ENCODE measurements at places on chromosomes 7 and 10.

- DNase-seq: no peak
These were observed 112.3 kb upstream of the PHYHIPL start for GRCh38 chr10:59064080-59064692.

DNA sequence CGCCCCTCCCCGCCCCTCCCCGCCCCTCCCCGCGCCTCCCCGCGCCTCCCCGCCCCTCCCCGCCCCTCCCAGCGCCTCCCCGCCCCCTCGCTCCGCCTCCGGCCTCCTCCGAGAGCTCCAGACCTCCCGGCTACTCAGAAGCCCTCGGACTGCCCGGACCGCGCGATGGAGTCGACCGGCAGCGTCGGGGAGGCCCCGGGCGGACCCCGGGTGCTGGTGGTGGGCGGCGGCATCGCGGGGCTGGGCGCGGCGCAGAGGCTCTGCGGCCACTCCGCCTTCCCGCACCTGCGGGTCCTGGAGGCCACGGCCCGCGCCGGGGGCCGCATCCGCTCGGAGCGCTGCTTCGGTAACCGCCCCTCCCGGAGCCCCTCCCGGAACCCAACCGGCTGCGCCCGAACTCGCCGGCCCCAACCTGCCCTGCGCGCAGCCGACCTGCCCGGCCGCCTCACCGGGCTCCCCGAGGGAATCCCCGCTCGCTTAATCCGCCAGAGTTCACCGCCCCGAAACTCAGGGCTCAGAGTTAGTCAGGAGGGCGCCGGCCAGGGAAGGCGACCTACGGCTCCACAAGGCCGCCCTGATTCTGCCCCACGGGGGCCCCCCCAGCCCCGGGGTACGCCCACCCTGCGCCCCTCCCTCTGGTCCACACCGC lies at the start of gene PAOX:
TSS of gene PAOX (plus strand) at position 111 of the 649 bp plus-strand sequence. CDS start at position 166, 55 bp downstream.
- peak; percentile 93 for DNase-seq

DNA sequence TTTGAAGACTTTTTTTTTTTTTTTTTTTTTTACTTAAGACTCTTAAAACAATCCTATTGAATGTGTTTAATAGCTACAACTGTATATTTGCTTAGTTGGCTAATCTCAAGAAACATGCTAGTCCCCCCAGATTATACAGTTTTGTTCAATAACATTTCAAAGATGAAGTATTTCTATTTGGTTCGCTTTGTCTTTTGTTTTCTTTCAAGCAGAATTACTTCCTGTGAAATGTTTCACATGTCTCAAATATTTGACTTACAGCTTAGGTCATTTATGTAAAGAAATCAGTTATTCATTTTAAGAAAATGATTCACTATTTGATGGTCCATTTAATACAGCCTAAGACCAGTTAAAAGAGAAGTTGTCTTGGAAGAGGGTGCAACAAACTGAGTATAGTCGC lies 12.8 kb upstream of the LAMB1 start:
- DNase-seq: no peak

DNA sequence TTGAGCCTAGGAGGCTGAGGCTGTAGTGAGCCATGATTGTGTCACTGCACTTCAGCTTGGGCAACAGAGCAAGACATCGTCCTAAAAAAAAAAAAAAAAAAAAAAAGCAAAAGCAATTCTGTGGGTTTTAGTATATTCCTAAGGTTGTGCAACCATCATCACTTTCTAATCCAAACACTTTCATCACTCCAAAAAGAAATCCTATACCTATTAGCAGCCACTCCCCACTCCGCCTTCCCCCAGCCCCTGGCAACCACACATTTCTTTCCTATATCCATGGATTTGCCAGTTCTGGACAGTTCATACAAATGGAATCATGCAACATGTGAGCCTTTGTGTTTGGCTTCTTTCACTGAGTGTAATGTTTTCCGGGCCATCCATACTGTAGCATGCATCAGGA lies 20.4 kb downstream of the ZAN start:
- DNase-seq: no peak

DNA sequence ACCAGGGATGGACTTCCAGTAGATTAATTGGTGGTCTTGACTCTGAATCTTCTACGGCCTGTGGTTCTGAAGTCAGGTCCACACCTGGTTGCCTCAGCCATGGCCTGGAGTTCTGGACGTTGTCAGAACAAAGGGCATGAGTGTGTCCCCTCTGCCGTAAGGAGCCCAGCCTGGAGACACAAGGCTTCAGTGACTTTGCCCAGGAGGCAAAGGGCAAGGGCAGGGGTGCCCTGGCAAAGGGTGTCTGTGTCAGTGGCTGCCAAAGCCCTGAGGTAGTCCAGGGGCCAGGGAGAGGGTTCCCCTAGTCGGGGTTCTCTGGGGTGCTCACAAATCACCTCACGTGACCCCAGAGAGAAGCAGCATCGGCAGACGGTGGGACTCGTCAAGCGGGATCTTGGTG lies 273.2 kb upstream of the ZNF32 start:
- no peak for DNase-seq

DNA sequence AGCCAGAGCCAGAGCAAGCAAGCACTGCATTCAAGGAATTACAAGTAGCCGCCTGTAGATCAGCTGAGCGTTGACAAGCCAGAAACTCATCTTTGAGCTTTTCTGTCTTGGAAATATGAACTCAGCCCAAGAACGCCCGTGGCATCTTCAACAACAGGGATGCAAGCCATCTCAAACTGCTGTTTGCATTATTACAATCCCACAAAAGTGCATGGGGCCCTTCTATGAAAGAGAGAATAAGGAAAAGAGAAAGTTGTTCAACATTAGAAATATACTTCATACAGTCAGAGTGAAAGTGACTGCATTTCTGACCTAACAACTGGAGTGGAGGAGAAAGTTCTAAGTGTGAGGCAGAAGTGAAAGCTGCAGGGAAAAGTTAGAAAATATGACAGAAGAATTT lies 6.5 kb downstream of the SGCE start:
- DNase-seq: no peak

GRCh38 chr7:147418966-147419365 lies 1171.6 kb upstream of the C7orf33 start:
- DNase-seq: no peak

- DNase-seq: no peak
These were observed 270.5 kb upstream of the MKLN1 start for GRCh38 chr7:131057015-131057793.

GRCh38 chr10:77160679-77161078 lies 476.9 kb downstream of the KCNMA1 start:
- no peak for DNase-seq

DNA sequence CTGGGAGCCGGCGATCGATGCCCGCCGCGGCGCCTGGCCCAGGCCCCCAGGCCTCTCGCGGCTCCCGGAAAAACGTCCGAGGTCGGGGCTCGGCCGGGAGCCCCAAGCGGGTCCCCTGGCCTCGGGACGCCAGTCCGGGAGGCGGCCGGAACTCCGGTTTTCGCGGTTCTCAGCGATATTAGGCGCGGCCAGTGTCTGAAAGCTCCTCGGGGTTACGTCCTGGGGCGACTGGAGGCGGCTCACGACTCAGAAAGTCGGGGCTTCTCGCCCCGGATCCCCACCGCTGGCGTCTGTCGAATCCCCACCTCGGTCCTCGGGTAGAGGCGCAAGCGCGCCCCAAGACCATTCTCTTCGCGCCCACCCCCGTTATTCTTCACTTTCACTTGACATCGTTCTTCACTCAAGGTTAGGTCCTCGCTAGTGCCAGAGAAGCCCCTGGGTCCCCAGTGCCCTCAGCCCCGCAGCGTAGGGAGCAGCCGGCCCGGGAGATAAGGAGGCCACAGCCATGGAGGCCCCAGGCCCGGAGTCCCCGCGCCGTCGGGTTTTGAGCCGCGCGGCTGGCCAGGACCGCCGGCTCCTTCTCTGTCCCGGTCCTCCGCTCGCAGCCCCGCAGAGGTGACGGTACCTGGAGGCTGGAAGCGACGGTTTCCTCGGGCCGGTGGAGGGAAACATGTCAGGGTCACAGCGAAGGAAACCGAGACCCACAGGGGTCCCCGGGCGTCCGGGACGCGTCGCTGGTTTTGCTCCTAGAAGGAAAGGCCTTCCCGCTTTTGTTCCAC lies 35.2 kb upstream of the EBLN1 start:
- DNase-seq: peak; percentile 26

DNA sequence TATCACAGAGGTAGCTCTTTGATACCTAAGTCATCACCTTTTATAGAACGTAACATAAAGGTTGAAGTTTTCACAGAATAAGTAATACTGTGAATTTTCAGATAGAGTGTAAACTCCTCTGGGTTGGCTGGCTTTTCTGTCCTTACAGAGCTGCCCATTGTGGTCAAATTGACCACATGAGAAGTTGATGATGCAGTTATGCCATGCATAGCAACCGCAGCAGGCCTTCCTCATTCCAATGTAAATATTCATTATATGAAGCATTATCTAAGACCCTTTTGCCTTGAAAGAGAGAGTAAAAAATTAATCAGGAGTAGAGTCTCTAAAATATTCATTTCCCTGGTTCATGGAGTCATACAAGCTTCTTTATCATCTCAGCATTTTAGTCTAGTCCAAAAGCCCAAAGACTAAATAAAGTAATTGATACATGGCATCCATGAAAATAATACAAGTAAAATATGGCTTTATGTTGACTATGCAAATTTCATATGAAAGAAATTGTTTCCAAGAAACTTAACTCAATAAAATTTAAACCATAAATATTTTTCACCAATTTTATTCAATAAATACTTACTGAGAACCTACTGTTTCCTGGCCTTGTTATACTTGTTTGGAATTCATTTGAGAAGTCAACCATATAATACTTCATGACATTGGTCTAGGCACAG lies 516.4 kb downstream of the PCDH15 start:
- no peak for DNase-seq

DNA sequence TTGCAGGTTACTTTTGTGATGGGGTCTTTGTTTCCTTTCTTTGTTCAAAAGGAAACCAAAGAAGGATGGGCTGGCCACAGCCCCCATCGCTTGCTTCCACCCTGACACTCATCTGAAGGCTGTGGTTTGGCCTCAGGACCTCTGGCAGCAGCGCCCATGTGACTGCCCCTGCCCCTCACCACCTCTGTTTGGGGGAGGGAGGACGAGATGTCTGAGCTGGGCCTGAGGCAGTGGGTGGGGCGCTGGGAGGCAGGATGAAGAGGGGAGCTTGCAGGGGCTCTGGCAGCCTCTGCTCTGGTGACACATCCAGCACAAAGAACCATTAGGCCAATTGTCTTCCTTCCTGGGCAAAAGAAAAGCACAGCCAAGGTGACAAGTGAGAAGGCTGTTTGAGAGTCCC lies 15.9 kb upstream of the CHST15 start:
- no peak for DNase-seq

- DNase-seq: no peak
These were observed 20.7 kb downstream of the MET start for GRCh38 chr7:116692401-116693308.

GRCh38 chr7:97107192-97107800 lies 10.2 kb upstream of the SDHAF3 start:
- DNase-seq: no peak

GRCh38 chr10:5481121-5481520 lies 18.2 kb downstream of the CALML5 start:
- no peak for DNase-seq
